Stimulated activated CD4-positive, alpha-beta T cell treated with anti-CD3 and anti-CD28 coated beads, Interleukin-2, amount 100 ng/mL, for 4 hours (primary cell): ENCODE measurements at places on chromosomes 5 and 9.

DNA sequence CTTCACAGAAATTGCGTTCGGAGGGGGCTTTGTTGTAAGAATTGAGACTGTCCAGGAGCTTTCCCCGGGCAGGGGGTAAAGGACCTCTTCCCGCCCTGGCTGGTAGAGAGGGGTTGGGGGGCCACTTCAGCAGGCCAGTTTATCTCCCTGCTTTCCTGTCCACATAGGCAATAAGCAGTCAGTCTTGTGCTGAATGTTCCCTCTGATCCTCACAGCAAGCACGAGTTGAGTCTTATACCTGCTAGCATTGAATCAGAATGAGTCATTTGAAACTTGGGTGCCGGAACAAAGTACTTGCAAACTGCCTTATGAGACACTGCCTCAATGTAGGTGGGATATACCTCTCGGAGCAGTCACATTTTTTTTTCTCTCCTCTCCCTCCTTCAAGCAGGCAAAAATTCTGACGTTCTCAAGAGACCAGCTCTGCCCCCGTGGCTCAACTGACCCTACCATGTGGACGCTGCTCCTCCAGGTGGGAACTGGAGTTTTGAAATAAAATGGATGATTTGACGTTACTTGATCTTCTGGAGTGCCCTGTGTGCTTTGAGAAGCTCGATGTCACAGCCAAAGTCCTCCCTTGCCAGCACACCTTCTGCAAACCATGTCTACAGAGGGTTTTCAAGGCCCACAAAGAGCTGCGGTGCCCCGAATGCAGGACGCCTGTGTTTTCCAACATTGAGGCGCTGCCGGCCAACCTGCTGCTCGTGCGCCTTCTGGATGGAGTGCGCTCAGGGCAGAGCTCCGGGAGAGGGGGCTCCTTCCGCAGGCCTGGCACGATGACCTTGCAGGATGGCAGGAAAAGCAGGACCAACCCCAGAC, 1.3 kb downstream of the SH3RF2 start:
- DNase-seq = no peak

- no peak for DNase-seq
Measured at GRCh38 chr9:121021301-121021700, 28.8 kb downstream of the C5 start.

DNA sequence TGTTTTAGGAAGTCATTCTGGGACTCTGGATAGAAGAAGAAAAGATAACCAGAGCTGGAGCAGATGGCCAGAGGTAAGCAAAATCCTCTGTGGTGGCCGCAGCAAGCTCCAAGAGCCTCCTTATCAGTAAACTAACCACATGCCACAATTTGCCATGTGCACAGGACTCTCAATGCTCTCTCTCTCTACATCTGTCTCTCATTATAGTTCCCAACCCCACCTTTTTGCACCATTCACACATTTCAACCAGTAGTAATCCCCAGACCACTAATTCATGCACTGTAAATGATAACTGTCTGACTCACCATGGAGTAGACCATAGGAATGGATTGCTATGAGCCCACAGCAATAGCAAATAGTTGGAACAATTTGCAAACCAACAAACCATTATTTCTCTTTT, 526.1 kb downstream of the TLR4 start:
- DNase-seq = no peak

GRCh38 chr5:98679963-98680362, 93.5 kb upstream of the RGMB start:
- DNase-seq = no peak

DNA sequence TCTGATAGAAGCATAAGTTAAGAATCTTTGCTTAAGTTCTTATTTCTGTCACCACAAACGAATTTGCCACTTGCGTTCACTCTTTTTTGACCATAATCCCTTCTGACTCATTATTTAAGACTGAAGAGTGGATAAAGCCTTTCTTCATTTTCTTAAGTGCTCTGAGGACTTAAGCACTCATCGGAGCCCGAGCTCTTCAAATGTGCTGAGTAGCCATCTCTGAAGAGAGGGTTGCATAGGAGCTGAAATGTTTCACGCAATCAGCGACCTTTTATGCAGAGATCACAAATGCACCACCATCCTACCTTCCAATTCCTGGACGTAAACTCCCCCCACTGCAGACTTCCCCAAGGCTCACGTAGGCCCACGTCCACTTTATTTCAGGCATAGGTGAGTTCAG, 699.2 kb downstream of the IRX1 start:
- DNase-seq = no peak

DNA sequence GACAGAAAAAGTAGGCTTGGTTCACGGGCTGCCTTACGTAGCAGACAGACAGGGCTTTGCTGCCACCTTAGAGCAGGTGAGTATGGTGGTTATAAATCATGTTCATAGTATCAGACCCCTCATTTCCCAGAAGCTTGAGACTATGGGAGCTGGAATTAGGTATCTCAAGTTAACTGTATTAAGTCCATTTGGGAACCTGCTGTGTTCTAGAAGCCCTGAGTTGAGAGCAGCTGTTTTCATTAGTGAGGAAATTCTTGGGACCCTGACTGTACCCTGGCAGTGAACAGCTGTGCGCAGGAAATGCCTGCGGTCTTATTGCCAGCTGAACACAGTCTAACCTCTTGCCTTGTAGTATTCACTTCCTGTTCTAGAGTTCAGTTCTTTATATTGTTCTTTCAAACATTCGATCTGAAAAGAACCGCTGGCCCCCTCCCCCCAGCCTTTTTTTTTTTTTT, 29.8 kb downstream of the UGCG start:
- DNase-seq = peak; percentile 48

- DNase-seq = no peak
Measured at GRCh38 chr5:115530426-115530825, 14.1 kb downstream of the FEM1C start.

DNA sequence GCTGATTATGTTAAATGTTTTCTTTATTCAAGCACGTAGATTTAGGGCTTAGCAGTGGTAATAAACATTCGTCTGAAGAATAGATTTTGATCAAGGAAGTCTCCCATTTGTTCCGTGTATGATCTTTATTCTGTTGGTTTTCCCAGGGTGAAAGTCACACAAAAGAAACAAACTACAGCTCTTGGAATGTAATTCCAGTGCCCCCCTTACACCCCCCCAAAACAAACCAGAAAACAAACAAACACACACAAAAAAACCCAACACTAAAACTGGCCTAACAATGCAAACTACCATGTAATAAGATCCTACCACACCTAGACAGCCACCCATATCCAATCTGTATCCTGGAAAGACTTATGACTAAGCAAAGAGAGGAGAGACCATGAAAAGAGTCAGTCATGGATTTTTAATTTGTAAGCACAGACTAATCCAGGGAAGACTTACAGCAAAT, 196.2 kb upstream of the ELL2 start:
- DNase-seq = no peak

DNA sequence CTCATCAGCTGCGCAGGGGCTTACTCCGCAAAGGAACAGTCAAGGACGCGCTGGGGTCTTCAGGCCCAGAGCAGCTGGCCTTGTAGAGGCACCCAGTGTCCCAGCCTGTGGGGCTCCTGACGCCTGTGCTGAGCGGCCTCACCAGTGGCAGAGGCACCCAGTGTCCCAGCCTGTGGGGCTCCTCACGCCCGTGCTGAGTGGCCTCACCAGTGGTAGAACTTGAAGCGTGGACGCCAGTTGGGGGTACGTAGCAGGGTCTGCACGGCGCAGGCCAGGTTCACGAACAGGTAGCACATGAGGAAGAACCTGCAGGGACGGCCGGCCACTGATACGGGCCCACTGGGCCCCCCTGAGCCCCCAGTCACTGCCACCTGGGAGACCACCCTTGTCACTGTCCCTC, 35.9 kb downstream of the SLC12A7 start:
- no peak for DNase-seq

GRCh38 chr5:128984480-128984879, 19.2 kb downstream of the SLC27A6 start:
- no peak for DNase-seq

DNA sequence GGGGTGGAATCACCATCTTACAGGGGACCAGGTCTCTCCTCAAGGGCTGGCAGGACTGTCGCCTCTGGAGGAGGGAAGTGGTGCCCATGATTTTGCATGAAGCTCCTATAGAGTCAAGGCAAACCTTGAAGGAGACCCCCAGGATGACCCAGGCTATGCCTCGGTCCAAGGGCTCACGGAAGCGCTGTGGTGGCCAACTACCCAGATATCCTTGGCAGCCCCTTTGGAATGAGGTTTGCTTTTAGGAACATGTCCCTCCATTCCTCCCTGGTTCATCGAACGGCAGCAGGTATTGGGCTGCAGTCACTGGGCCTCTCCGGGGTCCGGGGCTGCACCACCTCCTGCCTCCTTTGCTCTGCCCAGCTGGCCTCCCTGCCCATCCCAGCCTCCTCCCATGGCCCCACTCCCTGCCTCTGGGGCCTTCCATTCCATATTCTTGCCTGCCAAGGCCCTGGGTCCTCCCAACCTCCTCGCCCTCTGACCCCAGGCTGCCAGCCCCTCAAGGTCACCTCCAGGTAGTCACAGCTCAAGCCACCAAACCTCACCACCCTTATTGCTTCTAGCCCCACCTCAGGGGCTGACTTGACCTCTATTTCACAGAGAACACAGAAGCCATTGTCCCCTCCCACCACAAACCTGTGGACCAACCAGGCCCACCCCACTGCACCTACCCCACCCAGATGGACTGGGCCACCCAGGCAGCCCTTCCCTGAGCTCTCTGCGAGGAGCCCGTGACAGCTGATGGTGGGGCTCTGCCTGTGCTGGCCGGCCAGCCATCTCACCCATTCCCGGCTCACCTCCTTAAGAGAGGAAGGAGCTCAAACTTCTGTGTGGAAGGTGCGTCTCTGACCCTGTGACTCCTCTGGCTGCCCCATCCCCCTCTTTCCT, 3.6 kb upstream of the IL3 start:
- DNase-seq = no peak

- DNase-seq = no peak
Measured at GRCh38 chr9:96089452-96090085, 212.4 kb downstream of the HSD17B3 start.

DNA sequence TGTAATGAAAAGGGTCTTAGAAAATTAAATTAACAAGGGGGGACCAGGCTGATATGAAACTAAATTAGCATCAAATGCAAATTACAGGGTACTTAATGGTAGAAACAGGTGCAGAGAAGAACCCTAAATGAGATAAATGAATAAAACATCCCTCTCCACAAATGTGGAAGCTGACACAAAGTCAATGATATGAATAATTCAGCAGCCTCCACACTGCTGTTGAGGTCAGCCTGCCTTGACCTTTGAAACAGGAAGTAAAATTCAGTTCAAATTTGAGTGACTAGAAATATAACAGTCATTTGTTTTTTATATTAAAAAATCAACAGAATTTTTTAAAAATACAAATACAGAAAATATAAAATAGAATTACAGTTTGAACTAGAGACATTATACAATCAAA, 40.0 kb downstream of the EBF1 start:
- no peak for DNase-seq

GRCh38 chr9:134551644-134552348, 89.8 kb upstream of the COL5A1 start:
- DNase-seq = no peak

DNA sequence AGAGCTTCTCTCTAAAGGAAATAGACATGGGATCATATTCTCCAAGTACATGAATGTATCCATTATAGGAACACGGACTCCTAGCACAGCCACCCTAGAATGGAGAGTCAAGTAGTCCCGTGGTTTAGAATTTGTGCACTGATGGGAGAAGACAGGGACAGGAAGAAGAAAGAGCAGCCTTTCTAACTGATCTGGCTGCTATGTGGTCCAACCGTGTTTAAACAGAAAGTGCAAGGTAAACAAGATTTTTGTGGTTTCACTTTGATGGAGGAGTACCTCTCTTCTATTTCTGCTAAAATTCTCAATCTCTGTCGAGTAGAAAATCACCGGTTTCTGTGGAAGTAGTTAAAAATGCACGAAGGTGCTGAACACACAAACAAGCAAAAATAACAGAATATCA, 171.3 kb downstream of the ST8SIA4 start:
- DNase-seq = no peak

DNA sequence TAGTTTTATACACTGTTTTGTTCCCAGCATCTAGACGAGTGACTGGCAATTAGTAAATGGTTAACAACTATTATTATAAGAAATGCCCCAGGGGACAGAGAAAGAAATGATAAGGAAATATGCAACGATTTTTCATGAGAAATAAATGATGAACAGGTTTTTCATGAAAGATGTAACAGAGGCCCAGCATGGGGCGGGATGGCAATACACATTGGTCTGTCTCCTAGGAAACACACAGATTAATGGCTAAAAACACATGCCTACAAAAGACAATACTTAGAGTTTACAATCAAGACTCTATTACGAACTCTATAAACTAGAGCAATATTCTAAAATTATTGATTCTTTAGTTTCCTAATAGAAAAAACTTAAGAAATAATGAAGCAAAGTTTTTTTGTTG, 441.5 kb upstream of the CDH9 start:
- no peak for DNase-seq

DNA sequence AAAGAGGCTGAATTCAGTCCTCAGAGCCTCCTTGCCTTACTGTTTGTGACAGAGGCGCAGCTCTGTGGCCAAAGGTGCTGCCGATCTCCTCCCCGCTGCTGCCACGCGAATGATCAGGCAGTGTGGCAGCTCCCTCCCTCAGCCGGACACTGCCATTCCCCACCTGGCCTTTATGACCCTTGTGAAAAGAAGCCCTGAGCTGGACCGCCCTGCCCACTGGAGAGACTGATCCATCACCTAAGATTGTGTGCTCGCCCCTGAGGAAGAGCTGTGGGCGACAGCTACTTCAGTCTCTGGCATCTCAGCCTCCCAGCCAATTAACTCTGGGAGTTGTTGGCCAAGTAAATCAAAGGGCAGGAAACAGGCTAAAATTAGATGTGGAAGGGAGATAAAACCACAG, 90.9 kb downstream of the CARTPT start:
- no peak for DNase-seq
